ENCODE measurements at places on chromosomes 6 and 20.

GRCh38 chr20:25035921-25036320 is 22.0 kb downstream of the ACSS1 start:
- DNase-seq, result no peak

GRCh38 chr20:18663932-18664331 is 76.1 kb downstream of the DTD1 start:
- peak; percentile 10 for DNase-seq

GRCh38 chr6:138815797-138816528 is 20.1 kb downstream of the ECT2L start:
- DNase-seq, result no peak

DNA sequence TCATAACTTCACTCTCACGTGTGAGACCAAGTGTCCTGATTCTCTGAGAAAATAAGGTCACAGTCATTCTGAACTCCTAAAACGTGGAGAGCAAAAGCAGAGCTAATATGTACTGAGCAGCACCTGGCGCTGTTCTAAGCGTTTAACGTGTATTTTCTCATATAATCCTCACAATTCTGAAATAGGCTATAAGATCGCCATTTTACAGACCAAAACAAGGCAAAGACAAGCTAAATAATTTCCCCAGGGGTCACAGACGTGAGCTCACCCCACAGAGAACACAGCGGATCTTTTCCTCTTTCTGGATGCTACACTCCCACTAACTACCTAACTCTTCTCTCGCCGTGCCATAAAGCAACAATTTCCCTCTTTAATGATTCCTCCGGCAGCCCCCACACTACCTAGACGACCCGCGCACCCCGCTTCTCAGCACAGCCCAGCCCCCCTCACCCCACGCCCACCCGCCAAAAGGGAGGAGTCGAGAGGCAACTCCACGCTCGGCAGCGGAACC is 636 bp downstream of the SUPT3H start:
- DNase-seq, result no peak

- DNase-seq, result no peak
Observed at GRCh38 chr6:31557443-31558317, 10.3 kb downstream of the NFKBIL1 start.

DNA sequence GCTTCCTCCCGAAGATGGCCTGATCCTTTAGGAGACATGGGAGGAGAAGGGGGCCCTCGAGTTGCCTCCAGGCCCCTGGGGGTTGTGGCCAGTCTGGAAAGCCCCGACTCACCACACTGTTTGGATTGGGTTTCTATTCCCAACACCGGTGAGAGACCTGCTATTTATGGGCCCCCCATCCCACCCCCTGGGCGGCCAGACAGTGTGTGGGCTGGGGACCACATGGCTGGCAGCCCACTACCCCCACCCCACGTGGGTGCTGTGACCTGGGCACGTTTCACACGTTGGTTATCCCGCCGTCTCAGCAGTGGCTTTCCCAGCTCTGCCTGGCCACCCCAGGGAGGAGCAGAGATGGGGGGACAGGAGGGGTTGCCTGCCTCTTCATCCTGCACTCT is 116.1 kb downstream of the VEGFA start:
- DNase-seq, result no peak

DNA sequence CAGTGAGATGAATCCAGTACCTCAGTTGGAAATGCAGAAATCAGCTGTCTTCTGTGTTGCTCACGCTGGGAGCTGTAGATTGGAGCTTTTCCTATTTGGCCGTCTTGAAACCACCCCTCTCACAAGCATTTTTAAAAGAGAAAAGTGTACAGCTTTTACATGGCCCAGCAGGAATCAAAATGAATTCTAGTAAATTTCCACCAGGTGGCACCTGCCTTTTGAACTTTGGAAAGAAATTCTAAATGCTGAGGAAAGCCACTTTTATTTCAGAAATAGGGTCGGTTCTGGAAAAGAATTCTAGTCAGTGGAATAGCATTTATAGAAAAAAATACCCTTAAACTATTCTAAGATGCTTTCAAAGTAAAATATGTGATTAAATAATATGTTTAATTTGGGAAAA is 647.8 kb downstream of the CD109 start:
- DNase-seq, result no peak

- no peak for DNase-seq
Observed at GRCh38 chr20:40688129-40689099, 622 bp downstream of the MAFB start.

DNA sequence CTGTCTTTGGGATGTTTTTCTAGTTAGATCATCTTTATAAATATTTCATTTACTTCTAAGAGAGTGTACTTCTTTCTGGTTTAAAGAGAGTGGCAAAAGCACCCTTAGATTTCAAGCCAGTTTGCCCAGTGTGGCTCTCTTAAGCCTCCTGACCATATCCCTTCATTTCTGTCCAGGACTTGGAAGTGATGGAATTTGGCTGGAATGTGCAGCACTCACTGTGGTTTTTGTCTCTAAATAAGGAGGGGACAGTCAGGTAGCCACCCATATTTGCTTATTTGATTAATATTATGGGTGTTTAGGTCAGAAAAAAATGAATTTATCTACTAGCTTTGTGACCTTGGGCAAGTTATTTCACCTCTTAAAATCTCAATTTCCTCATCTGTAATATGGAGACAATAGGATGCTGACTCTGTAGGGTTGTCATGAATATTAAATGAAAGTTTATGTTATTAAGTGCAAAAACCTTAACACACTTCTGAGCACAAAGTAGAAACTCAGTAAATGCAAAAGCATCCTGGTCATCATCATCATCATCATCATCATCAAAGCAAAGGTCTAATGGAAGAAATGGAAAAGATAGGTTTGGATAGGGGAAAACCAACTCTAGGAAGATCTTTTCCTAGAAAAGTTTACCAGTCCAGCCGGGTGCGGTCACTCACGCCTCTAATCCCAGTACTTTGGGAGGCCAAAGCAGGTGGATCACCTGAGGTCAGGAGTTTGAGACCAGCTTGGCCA is 3.1 kb downstream of the CRYBG1 start:
- DNase-seq, result no peak

- DNase-seq, result no peak
Observed at GRCh38 chr6:110934381-110934898, 24.1 kb upstream of the GTF3C6 start.

- DNase-seq, result peak; percentile 46
Observed at GRCh38 chr6:87909849-87910248, 137.8 kb upstream of the SPACA1 start.

- peak; percentile 96 for DNase-seq
Observed at GRCh38 chr20:53828088-53828681, 234.5 kb upstream of the ZNF217 start.

Data from smooth muscle cell of the brain vasculature (primary cell).